ENCODE measurements at places on chromosomes 7 and 10.

- DNase-seq = no peak
Measured at GRCh38 chr7:28112883-28113540, 67.6 kb downstream of the JAZF1 start.

DNA sequence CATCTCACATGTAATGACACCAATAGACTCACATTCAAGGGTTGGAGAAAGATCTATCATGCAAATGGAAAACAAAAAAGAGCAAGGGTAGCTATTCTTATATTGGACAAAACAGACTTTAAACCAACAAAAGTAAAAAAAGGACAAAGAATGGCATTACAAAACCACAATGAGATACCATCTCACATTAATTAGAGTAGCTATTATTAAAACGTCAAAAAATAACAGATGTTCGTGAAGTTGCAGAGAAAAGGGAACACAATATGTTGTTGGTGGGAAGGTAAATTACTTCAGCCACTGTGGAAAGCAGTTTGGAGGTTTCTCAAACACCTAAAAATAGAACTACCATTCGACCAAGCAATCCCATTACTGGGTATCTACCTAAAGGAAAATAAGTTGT, 197.0 kb downstream of the SNX13 start:
- no peak for DNase-seq

GRCh38 chr7:123569352-123570010, 11.9 kb upstream of the NDUFA5 start:
- no peak for DNase-seq

DNA sequence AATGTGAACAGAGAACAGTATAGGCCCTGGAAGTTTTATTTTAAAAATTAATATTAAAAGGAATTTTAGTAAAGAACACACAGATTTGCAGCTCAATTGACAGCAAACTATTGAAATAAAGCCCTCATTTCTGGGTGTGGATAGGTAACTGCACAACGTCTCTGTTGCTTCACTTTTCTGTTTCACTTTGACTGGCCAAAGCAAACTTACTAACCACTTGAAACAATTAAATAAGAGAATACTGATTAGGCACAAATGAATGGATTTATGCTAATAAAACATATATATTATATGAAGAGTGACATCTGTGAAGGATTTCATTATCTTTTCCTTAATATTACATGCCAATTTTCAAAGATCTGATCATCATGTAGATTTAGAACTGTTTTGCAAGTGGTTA, 11.9 kb downstream of the ZNF804B start:
- no peak for DNase-seq

DNA sequence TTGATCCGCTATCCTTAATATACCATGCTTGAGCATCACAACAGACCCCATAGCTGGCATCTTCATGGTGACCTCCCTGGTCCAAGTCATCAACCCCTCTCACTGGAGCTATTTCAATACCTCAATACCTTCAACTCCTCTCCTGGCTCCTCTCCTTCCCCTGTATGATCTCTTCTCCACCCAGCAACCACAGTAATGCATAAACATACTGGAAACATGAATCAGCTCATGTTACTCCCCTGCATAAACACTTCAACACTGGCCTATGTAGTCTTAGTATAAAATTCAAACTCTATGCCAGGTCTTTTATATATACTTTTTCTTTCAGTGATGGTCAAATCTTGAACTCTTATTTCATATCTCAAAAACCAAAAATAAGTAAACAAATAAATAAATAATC, 31.8 kb upstream of the TMEM273 start:
- DNase-seq = no peak

- no peak for DNase-seq
Measured at GRCh38 chr10:32366111-32366510, 19.2 kb upstream of the EPC1 start.
